CD4-positive, CD25-positive, alpha-beta regulatory T cell (primary cell): ENCODE measurements at places on chromosomes 16 and 17. TPM values are rescaled to one million over a fixed set of nuclear protein-coding genes. Genes with fewer than 3 reads are reported as not detected.

Gene KRT32
- total RNA-seq = not detected

Gene CACNG5
- not detected for total RNA-seq

Gene GPT2
- 0.81 TPM for total RNA-seq

GRCh38 chr16:72108353-72109102 lies 14.9 kb downstream of the DHX38 start:
- H3K4me3 ChIP-seq = no peak overlapping the region
- DNase-seq = no peak
- no peak overlapping the region for H3K27ac ChIP-seq
- H3K27me3 ChIP-seq = no peaks in the 10 kb centered on the region
- H3K36me3 ChIP-seq = peaks cover 95% of the 10 kb centered on the region

- DNase-seq = no peak
- no peaks in the 10 kb centered on the region for H3K4me1 ChIP-seq
- H3K27ac ChIP-seq = no peak overlapping the region
Observed at GRCh38 chr17:17246879-17247278, 9.9 kb upstream of the FLCN start.

DNA sequence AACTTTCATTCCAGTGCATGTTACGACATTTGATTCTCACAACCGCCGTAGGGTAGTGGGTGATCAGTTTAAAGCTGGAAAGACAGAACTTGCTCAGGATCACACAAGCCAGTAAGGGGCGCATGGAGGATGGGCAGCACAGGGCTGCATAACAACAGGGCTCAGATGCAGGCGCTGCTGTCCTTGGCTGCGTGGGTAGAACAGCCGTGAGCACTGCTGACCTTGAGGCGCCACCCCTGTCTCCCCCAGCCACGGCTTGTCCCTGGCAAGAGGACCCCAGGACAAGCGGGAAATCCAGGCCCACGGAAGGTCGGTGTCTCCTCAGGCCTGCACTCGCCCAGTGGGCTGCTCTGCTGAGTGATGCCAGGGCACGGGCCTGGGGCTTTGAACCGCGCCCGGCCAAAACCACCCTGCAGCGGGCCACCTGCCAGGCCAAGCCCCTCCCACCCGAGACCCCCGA lies 84.7 kb downstream of the LMF1 start:
- H3K36me3 ChIP-seq = peaks cover 12% of the 10 kb centered on the region
- no peak overlapping the region for H3K4me3 ChIP-seq
- H3K27me3 ChIP-seq = no peaks in the 10 kb centered on the region
- no peaks in the 10 kb centered on the region for H3K4me1 ChIP-seq
- no peak overlapping the region for H3K27ac ChIP-seq

GRCh38 chr17:67528751-67529436 lies 151.8 kb downstream of the PITPNC1 start:
- no peaks in the 10 kb centered on the region for H3K27me3 ChIP-seq
- no peak for DNase-seq
- H3K36me3 ChIP-seq = peaks cover 10% of the 10 kb centered on the region
- H3K4me1 ChIP-seq = no peaks in the 10 kb centered on the region

DNA sequence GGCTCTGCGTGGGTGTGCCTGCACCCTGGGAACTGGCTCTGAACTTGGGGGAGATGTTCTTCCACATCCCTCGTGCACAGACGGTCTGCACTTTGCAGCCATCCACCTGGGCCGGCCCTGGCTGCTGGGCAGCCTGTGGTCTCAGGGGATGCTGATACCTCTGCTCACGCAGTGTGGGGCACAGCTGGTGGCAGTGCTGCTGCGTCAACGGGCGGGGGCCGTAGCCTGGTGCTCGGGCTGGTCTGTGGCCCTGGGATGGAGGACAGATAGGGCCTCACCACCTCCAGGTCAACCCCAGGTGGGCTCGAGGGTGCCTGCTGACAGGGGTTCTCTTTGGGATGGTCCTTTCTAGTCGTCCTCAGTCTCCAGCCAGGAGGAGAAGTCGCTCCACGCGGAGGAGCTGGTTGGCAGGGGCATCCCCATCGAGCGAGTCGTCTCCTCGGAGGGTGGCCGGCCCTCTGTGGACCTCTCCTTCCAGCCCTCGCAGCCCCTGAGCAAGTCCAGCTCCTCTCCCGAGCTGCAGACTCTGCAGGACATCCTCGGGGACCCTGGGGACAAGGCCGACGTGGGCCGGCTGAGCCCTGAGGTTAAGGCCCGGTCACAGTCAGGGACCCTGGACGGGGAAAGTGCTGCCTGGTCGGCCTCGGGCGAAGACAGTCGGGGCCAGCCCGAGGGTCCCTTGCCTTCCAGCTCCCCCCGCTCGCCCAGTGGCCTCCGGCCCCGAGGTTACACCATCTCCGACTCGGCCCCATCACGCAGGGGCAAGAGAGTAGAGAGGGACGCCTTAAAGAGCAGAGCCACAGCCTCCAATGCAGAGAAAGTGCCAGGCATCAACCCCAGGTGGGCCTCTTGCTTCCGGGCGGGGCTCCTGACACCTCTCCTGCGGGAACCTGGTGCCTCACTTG lies 36.3 kb downstream of the TSC2 start:
- peaks cover 22% of the 10 kb centered on the region for H3K36me3 ChIP-seq
- DNase-seq = no peak
- no peak overlapping the region for H3K27ac ChIP-seq
- H3K4me1 ChIP-seq = no peaks in the 10 kb centered on the region
- no peaks in the 10 kb centered on the region for H3K27me3 ChIP-seq
- H3K4me3 ChIP-seq = no peak overlapping the region

DNA sequence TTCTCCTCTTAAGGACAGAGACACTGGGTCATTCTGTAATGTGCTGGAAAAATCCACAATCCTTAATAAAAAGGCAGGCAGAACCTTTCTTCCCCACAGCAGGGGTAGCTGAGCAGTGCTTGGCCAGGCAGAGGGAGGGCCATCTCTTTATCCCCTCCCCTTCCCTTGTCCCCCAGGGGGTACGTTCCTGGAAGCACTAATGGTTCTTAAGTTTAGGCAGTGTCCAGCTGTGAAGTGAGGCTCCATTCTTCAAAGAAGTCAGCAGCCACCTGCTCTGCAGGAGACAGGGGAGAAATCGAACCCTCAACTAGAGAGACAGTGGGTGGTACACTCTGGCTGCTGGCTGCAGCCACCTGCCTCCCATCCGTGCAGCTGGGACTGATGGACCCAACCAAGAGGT lies 533.9 kb upstream of the CDH11 start:
- no peak overlapping the region for H3K27ac ChIP-seq
- no peaks in the 10 kb centered on the region for H3K27me3 ChIP-seq
- H3K36me3 ChIP-seq = no peaks in the 10 kb centered on the region
- DNase-seq = no peak

DNA sequence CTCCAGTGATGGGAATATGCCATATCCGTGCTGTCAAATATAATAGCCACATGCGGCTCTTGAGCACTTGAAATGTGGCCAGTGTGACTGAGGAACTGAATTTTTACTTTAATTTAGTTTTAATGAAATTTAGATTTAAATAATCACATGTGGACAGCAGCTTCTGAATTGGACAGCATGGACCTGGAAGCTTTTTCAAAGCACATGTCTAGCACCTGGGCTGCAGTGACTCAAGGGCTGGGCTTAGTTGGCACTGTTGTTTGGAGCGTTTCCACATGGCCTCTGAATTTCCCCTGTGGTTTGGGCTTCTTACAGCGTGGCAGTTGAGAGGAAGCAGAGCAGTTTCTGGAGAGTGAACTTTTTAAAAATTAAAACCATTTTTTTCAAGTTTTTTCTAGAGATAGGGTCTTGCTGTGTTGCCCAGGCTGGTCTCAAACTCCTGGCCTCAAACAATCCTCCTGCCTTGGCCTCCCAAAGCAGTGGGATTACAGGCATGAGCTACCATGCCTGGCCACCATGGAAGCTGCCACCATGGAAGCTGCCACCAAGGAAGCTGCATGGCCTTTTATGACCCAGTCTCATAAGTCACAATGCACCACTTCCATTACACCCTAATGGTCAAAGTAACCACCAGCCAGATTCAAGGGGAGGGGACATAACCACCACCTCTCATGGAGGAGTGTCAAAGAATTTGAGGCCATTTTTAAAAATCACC lies 6.7 kb upstream of the TOB1 start:
- peaks cover 42% of the 10 kb centered on the region for H3K4me1 ChIP-seq
- H3K27ac ChIP-seq = no peak overlapping the region
- H3K27me3 ChIP-seq = no peaks in the 10 kb centered on the region
- DNase-seq = no peak
- H3K36me3 ChIP-seq = no peaks in the 10 kb centered on the region

DNA sequence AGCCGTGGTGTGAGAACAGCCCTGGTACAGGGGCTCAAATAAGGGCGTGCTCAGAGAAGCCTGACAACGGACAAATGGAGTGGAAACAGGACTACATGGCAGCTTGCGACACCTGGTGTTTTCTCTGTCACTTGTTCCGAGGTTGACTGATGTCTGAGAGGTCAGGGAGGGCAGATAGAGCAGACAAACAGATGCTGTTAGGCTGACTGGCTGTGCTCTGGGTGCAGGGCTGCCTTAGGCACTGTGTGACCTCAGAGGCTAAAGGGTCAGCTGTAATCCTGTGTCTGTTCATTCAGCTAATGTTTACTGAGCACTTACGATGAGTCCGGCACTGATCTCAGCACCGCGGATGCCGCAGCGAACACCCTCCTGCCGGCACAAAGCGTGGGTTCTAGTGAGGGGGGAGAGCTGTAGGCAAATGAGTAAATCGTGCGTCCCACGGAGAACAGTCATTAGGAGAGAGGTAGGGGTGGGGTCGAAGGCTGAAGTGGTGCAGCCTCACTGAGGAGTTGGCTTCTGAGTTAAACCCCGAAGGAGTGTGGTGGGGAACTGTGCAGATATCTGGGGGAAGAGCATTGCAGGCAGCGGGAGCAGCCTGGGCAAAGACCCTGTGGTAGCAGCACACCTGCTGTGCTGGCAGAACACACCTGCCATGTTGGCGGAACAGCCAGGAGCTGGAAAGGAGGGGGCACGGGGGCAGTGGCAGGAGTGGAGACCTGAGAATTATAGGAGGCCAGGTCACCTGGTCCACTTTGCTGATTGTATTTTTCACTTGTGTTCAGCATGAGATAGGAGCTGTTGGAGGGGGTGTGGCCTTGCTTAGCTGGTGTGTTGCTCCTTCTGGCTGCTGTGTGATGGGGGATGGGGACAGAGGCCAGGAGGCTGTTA lies 35.0 kb downstream of the GPT2 start:
- no peaks in the 10 kb centered on the region for H3K4me1 ChIP-seq
- no peaks in the 10 kb centered on the region for H3K27me3 ChIP-seq
- no peak overlapping the region for H3K4me3 ChIP-seq
- DNase-seq = no peak
- no peaks in the 10 kb centered on the region for H3K36me3 ChIP-seq

DNA sequence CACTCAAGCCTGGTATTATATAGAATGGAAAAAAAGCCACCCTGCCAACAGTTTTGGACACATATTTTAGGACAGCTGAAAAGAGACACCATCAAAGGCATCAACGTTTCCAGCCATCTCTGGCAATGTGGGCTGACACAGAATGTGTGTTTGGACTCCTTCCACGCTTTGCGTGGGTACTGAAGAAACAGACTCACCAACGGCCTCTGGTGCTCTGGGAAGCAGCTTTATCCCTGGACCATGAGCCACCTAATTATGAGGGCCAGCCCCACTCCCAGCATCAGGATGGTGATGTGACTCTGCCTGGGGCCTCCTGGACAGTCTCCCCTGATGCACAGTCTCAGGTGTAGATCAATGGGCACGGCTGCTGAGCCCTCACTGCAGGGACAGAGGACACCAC lies 27.9 kb downstream of the CCDC57 start:
- no peak overlapping the region for H3K4me3 ChIP-seq
- no peak overlapping the region for H3K27ac ChIP-seq

GRCh38 chr17:58176200-58176599 lies 9.4 kb downstream of the OR4D2 start:
- no peaks in the 10 kb centered on the region for H3K36me3 ChIP-seq
- H3K27ac ChIP-seq = no peak overlapping the region
- H3K4me1 ChIP-seq = peaks cover 7% of the 10 kb centered on the region
- no peak for DNase-seq
- no peaks in the 10 kb centered on the region for H3K27me3 ChIP-seq
- H3K4me3 ChIP-seq = no peak overlapping the region

DNA sequence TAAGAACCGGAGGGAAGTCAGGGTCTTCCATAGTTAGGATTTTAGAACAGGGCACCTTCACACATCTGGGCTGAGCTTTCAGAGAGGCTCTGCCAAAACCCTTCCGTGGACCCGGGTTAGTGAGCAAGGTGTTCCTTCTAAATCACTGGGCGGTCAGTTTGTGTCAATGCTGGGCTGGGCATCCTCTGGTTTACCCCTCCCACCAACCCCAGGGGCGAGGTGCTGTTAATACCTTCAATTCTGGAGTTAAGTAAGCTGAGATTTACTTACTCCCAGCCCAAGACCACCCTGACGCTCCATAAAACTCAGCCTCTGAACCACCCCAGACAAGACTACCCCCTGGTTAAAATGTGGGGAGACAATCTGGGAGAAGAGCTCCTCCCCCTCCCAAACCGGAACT lies 1.0 kb downstream of the TMEM92 start:
- H3K4me3 ChIP-seq = no peak overlapping the region
- DNase-seq = no peak
- no peak overlapping the region for H3K27ac ChIP-seq
- H3K4me1 ChIP-seq = peaks cover 9% of the 10 kb centered on the region
- H3K36me3 ChIP-seq = no peaks in the 10 kb centered on the region
- H3K27me3 ChIP-seq = no peaks in the 10 kb centered on the region

DNA sequence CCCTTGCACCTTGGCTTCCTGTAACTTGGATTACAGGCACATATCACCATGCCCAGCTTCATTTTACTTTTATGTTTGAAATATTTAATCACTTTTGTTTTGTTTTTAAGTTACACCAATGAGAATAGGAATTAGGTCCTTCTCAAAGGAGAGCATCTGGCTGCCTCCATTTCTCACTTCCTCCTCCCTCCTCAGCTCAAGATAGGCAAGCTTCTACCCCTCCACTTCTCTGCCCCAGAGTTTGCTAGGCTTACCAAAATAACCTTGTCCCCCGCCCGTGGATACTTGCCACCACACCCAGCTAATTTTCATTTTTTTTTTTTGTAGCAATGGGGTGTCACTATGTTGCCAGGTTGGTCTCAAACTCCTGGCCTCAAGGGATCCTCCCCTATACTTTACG lies 17.9 kb downstream of the GABARAPL2 start:
- no peak overlapping the region for H3K4me3 ChIP-seq
- H3K27me3 ChIP-seq = no peaks in the 10 kb centered on the region
- peaks cover 16% of the 10 kb centered on the region for H3K36me3 ChIP-seq
- no peaks in the 10 kb centered on the region for H3K4me1 ChIP-seq
- H3K27ac ChIP-seq = no peak overlapping the region
- no peak for DNase-seq

DNA sequence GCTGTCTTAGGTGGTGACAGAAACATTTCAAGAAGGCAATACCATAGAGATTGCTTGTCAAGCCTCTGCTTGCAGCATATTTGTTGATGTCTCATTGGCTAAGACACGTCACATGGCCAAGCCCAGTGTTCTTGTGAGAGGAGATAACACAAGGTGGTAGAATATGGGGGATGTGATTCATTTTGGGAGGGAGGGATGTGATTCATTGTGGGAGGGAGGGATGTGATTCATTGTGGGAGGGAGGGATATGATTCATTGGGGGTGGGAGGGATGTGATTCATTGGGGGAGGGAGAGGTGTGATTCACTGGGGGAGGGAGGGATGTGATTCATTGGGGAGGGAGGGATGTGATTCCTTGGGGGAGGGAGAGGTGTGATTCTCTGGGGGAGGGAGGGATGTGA lies 470.5 kb upstream of the SALL1 start:
- H3K4me1 ChIP-seq = no peaks in the 10 kb centered on the region
- no peak overlapping the region for H3K27ac ChIP-seq
- no peak overlapping the region for H3K4me3 ChIP-seq
- DNase-seq = no peak

- no peak overlapping the region for H3K4me3 ChIP-seq
- no peaks in the 10 kb centered on the region for H3K4me1 ChIP-seq
Observed at GRCh38 chr17:73492821-73493814, 151.1 kb downstream of the SDK2 start.
